ENCODE measurements at places on chromosomes 5 and 9.

DNA sequence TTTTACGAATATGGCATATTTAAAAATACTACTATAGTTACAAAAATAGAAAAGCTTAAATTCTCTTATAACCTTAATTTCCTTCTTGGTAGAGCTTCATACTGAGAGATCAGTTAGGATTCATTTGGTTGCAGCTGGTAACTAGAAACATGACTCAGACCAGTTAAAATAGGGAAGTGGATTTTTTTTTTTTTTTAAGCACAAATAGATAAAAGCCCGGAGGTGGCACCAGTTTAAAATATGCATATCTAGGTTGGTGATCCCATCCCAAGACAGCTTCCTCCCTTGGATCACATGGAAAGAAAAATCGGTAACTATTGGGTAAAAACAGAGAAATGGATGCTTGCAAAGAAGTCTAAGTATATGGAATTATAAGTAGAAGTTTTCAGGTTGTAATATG is 1634.3 kb downstream of the MAT2B start:
- DNase-seq, result no peak

- DNase-seq, result no peak
Measured at GRCh38 chr9:120212853-120213200, 367.1 kb downstream of the CDK5RAP2 start.

DNA sequence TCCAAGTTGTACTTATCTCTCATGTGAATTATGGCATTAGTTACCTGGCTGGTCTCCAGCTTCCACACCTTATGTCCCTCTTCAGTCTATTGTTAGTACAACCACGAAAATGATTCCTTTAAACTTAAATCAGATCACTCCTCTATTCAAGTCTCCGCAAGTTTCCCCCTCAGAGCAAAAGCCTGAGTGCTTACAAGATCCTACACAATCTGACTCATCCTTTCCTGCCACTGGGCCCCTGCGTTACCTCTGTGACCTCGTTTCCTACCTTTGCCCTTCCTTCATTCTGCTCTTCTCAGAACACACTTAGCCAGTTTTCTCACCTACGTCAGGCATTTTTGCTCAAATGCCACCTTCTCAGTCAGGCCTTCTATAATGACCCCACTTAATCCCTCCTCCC is 45.1 kb upstream of the GLIS3 start:
- DNase-seq, result peak; percentile 22

- no peak for DNase-seq
Measured at GRCh38 chr5:61306531-61307131, 25.4 kb upstream of the ZSWIM6 start.

DNA sequence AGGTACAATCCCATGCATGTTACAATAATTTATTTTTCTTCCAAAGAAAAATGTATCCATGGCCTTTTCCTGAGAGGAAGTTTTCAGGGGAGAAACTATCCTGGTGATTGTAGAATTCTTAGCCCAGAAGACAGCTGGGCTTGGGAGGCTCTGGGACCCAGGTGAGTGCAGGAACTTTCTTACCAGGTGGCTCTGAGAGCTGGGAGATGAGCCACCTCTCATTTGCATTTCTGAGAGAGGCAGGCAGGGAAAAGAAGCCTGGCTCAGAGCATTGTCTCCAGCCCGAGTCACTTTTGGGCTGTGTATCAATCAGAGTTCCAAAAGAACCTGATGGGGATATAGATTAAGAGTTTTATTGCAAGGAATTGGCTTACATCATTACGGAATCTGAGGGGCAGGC is 52.7 kb downstream of the ALG2 start:
- DNase-seq, result no peak

DNA sequence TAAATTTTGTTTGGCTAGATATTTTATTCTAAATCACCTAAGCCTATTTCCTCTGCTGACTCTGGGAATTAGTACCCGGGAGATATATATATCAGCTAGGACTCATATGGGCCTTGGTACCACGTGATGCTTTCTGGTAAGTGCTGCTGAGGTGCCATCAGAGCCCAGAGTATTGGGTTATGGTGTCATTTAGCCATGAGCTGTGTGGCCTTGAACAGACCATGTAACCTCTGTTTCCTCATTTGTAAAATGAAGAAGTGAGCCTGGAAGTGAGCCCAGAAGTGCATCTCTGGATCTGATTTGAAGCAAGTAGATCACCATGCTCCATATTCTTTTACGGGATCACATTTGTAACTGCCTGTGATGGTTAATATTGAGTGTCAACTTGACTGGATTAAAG is 126.1 kb downstream of the GPBP1 start:
- no peak for DNase-seq

GRCh38 chr5:61689153-61689846 is 357.2 kb downstream of the ZSWIM6 start:
- DNase-seq, result no peak

GRCh38 chr9:113887436-113887835 is 11.3 kb downstream of the ZNF618 start:
- no peak for DNase-seq

GRCh38 chr9:82353631-82354278 is 365.2 kb downstream of the SPATA31D1 start:
- DNase-seq, result no peak

- no peak for DNase-seq
Measured at GRCh38 chr9:81848472-81848871, 79.8 kb upstream of the SPATA31D4 start.

DNA sequence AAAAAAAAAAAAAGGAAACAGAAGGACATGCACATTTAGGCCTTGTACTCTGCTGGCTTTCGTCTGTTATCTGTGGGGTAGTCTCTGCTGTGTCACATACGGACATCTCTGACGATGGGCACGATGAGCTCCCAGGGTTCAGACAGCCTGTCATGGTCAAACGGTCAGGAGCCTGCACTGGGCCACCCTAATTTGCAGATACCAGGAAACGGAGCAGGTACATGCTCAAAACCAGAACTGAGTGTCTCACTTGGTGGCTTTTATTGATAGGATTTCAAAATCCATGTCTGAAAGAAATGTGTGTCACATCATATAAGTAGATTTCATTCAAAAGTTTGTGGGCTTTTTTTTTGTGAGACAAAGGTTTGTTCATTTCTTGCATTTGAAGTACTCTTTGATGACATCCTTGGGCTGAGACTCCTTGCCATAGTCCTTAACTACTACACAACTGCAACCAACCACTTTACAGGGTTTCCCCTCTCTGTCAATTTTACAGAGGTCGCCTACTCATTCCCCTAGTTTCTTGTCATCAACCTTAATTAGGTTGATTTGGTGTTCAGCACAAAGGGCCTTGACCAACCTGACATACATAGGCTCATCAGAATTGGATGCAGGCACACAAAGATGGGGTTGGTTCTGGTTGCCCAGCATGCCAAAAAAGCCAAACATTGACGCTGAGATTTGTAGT is 9.0 kb downstream of the CKMT2 start:
- no peak for DNase-seq

- no peak for DNase-seq
Measured at GRCh38 chr5:150295172-150295634, 5.6 kb upstream of the CAMK2A start.

DNA sequence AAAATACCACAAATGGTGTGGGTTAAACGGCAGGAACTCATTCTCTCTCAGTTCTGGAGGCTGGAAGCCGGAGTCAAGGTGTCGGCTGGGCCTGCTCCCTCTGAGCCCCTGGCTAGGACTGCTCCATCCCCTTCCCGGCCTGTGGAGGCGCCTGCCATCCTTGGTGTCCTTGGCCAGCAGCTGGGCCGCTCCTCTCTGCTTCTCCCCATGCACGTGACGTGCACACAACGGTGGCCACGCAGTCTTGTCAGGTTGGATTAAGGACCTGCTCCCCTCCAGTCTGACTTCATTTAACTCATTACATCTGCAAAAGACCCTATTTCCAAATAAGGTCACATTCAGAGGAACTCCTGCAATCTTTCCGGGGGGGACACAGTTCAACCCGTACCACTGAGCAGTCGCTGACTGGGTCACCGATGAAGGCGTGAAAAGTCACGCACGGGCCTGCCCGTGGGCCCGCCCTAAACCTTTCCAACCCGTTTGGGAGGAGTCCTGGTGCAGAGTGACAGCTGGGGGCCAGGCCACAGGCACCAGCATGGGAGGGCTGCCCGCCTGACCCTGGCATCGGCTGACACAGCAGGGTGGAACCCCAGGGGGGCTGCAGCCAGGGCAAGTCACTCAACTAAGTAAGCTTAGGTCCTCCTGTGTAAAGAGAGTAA is 135.2 kb downstream of the COL23A1 start:
- no peak for DNase-seq

GRCh38 chr5:151243564-151243963 is 9.4 kb upstream of the GM2A start:
- no peak for DNase-seq

DNA sequence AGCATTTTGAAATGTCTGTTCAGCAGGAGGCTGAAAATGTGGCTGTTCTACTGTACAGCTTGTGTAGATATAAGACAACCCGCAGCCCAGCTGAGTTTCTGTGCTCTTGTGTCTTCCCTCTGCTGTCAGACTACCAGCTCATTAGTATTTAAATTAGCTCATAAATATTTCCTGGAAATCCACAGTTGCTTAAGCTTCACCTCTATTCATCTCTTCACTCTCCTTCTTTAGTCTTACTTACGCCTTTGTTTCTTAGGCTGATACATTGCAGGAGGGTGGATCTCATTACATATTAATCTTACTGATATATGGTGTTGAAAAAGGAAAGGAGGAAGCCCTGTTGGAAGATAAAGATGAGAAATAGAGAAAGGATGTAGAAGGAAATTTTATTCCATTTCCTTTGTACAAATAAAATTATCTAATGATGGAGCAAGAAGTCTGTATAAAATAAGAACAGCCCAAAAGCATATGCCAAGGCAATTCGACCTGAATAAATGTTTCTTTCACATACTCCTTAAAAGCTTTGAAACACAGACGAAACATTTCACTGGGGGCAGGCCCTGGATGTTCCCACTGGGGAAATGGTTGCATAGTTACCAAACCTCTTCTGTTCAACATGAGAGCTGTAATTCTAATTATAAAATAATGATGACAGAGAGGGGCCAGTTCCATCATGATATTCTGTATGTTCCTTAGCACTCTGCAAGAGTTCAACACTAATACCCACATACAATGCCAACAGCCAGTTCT is 111.8 kb upstream of the APC start:
- no peak for DNase-seq

GRCh38 chr9:21711504-21711903 is 90.9 kb upstream of the MTAP start:
- DNase-seq, result no peak

GRCh38 chr5:83406906-83407305 is 64.6 kb upstream of the VCAN start:
- DNase-seq, result no peak

- no peak for DNase-seq
Measured at GRCh38 chr9:107216329-107216728, 66.8 kb upstream of the RAD23B start.

GRCh38 chr5:159224471-159224870 is 15.1 kb upstream of the RNF145 start:
- DNase-seq, result no peak

GRCh38 chr5:158478139-158478538 is 619.2 kb upstream of the CLINT1 start:
- DNase-seq, result no peak

DNA sequence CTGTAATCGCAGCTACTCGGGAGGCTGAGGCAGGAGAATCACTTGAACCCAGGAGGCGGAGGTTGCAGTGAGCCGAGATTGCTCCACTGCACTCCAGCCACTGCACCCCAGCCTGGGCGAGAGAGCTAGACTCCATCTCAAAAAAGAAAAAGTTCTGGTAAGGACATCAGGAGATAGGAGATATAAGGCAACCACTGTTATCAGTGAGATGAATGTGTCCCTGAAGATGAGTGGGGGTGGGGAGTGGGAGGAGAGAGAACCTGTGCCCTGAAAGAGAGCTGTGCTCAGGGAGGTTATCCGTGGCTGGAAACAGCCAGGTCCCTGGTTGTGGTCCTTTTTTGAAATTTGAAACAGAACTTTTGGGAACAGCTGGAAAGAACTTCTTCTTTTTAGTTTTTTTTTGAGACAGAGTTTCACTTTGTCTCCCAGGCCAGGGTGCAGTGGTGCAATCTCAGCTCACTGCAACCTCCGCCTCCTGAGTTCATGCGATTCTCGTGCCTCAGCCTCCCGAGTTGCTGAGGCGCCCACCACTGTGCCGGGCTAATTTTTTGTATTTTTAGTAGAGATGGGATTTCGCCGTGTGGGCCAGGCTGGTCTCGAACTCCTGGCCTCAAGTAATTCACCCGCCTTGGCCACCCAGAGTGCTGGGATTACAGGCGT is 2.6 kb downstream of the PTPA start:
- no peak for DNase-seq

DNA sequence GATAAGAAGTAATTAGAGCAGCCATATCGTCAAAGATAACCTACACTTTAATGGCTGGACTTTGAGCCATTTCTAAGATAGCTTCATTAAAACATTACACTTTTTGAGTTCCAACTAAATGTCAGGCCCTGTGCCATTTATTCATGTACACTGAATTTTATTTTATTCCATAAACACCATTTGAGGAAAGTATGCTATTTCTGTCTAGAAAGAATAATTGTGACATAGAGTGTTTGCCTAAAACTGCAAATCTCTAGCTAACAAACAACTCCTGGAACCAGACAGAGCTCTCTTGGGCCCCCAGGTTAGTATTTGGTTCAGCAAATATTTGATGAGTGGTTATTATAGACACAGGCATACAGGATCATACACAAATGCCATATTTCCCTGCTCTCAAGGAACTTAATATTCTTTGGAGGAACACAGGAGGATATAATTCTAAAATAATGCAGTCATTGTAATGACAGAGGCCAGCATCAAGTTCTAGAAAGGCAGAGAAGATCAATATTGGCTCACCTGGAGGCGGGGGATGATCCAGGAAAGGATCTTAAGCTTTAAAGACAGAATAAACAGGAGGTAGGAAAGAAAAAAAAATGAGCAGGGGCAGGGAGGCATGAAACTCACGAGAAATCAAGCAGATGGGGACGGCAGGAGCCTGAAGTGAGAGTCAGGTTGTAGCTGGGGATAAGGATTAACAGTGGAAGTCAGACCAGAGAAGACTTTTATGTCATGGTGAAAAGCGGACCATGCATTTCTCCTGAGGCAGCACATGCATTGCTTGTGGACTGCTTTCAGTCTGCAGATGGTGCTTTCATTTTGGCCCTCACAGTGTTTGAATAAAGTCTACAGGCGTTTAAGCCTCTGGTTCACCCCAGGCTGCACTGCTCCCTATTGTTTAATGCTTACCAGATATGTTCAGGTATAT is 127.7 kb downstream of the GCNT1 start:
- DNase-seq, result no peak

DNA sequence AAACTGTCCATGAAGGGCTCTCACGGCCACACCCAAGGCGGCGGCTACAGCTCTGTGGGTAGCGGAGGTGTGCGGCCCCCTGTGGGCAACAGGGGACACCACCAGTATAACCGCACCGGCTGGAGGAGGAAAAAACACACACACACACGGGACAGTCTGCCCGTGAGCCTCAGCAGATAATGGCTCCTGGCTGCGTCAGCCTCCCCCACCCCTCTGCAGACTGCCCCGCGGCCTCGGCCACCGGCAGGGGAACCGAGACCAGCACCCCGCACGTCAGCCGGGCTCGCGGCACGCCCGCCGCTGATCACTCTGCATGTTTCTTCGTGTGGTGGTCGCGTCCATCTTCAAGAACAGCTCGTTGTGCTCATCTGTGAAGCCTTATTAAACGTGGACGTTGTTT is 41.5 kb downstream of the TENT4A start:
- DNase-seq, result no peak

- DNase-seq, result no peak
Measured at GRCh38 chr5:133981714-133982113, 13.3 kb upstream of the C5orf15 start.

Measured in activated CD4-positive, alpha-beta T cell treated with anti-CD3 and anti-CD28 coated beads, Interleukin-2, amount 50 U/mL, for 4 hours (primary cell).